ENCODE measurements at places on chromosomes 1 and 21.

DNA sequence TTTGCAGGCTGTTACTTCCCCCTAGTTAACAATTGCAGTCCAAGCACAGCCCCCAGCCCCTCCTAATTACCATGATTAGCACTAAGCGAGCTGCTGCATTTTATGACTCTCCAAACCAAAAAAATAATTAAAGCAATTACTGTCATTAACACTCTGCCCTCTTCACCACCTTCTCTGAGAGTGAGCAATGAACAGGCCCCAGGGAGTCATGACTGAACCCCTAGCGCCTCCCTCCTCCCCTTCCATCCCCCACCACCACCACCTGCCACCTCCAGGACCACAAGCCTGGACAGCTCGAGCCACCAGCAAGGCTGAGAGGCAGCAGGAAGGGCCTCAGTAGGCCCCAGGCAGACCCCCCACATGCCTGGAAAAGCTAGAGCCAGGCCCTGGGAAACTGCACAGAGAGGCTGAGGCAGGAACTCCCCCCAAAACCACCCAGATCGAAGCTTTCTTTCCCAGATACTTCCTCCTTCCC is 35.5 kb upstream of the ZC3H12A start:
- no peak for DNase-seq

- no peak for DNase-seq
Observed at GRCh38 chr1:179031855-179032513, 6.3 kb downstream of the FAM20B start.

DNA sequence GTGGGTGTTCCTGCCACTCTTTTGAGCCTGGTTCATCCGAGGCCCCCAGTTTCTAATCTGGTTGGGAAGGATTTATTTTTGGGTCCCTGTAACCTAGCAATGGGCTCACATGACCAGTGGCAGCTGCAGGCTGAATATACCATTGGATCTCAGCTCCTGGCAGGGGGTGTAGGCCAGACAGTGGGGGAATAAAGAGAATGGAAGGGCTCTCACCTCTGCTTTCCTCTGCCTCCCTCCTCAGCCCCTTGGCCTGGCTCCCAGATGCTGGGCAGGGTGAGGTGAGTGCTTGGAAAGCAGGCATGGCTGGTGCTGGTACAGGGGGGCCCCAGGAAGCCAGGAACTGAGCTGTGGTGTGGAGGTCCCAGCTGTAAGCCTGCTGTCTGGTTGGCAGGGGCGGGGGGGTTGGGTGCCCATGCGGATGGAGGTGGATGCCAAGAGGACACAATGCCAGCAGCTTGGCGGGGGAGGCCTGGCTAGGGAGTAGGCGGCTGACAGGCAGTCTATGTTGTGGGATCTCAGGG is 3.6 kb upstream of the GPR61 start:
- no peak for DNase-seq

- no peak for DNase-seq
Observed at GRCh38 chr1:33149453-33150190, 32.2 kb downstream of the TRIM62 start.

DNA sequence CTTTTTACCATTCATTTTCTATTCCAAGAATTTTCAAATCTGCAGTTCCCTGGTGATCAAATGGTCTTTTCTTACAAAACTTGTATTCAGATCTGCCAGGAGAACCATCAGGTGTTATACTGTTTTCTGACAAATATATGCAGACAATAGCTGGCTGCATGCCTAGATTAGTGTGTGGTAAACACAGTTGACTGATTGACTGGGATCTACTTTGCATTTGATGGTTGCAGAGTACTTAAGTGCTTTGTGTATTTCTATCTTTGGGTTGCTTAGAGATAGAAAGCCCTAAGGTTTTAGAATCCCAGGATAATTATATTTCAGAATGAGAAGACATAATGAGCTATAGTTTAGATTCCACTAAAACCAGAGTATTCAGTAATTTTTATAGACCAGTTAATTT is 102.0 kb upstream of the CHODL start:
- DNase-seq: no peak

DNA sequence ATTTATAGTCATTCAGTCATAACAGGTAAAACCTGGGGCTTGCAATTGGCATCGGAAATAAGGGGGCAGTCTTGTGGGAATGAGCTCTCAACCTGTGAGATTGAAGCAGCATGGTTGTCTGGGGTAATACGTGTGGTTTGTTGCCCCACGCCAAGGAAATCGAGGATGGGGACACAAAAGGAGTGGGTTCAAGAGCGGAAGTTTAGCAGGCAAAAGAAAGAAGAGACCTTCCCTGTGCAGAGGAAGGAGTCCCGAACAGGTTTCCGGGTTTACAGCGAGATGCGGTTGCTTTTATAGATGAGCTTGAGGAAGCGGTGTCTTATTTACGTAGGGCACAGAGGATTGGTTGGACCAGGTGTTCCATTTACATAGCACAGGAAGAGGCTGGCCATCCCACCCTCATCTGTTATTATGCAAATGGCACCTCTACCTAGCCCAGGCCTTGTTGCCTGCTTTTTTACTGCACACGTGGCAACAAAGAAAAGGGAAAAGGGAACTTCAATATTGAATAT is 37.3 kb downstream of the IFNAR1 start:
- no peak for DNase-seq

GRCh38 chr1:221366495-221367110 is 375.3 kb downstream of the DUSP10 start:
- DNase-seq: no peak

DNA sequence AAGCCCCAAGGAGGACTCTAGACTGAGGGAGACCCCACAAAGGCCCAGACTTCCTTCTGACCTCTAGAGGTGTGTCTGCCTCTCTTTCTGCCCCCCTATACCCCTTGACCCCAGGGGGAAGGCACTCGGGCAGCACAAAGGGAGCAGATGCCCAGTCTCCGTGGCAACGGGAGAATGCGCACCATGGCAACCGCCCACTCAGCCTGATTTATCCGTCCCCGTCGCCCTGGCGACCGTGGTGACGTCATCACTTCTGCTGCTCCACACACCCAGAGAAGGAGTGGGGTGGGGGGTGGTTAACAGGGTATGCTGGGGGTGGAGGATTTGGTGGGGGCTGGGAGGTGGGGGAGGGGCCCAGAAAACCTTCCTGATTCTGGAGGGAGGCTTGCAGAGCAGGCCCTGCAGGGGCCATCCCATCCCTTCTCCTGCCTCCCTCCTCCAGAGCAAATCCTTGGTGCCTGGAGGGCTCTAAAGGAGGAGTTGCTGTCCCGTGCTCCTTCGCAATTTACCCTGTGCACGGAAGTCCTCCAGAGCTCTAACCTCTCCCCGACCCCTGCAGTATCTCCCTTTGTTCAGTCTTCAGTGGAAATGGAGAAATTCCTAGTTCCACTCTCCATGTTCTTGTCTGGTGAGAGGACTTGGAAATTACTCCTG is 6.3 kb downstream of the CELF3 start:
- DNase-seq: peak; percentile 57

Data from AG20443 (cell line).